ENCODE measurements at places on chromosomes 13 and 19.

- DNase-seq = no peak
Observed at GRCh38 chr19:56834564-56835375, 5.8 kb downstream of the PEG3 start.

- no peak for DNase-seq
Observed at GRCh38 chr19:56108447-56109195, 12.5 kb downstream of the ZNF787 start.

DNA sequence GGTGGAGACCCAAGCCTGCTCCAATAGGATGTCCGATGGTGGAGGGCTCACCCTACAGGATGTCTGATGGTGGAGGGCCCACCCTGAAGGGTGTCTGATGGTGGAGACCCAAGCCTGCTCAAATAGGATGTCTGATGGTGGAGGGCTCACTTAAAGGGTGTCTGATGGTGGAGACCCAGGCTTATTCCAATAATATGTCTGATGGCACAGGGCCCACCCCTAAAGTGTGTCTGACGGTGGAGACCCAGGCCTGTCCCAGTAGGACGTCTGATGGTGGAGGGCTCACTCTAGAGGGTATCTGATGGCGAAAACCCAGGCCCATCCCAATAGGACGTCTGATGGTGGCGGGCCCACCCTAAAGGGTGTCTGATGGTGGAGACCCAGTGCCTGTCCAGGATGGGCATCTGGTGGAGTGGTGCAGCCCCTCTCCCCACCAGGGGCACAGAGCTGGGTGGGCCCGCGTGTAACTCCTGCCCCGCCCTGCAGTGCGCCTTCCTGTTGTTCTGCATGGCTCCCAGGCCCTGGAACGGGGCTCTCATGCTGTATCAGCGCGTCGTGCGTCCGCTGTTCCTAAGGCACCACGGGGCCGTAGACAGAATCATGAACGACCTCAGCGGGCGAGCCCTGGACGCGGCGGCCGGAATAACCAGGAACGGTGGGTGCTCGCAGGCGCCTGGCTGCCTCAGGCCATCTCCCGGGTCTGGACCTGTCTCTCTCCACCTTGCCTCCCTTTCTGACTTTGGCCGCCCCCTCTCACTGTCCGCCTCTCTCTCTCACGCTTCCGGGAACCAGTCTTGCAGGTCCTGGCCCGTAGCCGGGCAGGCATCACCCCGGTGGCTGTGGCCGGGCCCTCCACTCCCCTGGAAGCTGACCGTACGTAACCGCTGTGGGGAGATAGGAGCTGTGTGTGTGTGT, 5.1 kb downstream of the REEP6 start:
- no peak for DNase-seq

DNA sequence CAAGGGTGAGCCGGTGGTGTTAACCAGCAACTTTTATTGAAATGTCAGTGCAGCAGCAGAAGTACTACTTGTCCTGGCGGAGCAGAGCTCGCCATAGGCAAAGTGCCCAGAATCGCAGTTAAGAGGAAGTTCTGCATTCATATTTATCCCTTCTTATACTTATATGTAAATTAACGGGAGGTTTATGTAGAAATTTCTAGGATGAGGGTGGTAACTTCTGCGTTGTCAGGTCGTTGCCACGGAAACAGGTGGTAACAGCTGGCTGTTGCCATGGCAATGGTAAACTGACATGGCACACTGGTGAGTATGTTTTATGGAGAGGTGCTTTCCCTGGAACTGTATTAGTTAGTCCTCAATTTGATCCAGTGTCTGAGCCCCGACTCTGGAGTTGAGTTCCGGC, 2494.9 kb upstream of the PCDH20 start:
- DNase-seq = peak; percentile 46

GRCh38 chr13:19072543-19072942, 109.1 kb downstream of the TUBA3C start:
- DNase-seq = no peak

- no peak for DNase-seq
Observed at GRCh38 chr13:108263621-108264355, 5.7 kb upstream of the TNFSF13B start.

- no peak for DNase-seq
Observed at GRCh38 chr13:79995334-79995733, 345.6 kb downstream of the SPRY2 start.

DNA sequence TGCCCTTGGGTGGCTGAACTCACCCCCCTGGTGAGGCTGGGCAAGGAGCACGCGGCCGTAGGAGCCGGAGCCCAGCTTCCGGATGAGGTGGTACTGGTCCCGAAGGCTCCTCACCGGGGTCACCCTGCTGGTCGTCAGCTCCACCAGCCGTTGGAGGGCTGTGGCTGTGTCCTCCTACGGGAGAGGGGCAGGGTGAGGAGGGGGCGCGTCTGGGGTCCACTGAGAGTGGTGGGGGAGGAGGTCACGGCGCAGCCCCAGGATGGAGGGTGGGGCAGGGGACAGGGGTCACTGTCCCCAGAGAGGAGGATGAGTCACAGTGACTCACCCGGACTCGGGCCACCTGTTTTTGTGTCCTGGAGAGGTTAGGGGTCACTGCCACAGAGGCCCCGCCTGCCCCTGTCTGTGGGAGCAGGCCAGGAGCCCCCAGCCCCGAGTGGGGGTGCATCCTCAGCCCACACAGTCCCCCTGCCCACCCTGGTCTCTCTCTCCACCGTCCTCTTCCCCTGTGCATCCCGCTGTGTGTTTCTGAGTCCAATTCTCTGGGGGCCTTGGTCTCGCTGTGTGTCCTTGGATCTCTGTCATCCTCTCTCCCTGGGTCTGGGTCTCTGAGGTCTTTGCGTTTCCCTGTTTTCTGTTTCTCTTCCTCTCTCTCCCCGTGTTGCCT, 435 bp downstream of the SBK3 start:
- no peak for DNase-seq

DNA sequence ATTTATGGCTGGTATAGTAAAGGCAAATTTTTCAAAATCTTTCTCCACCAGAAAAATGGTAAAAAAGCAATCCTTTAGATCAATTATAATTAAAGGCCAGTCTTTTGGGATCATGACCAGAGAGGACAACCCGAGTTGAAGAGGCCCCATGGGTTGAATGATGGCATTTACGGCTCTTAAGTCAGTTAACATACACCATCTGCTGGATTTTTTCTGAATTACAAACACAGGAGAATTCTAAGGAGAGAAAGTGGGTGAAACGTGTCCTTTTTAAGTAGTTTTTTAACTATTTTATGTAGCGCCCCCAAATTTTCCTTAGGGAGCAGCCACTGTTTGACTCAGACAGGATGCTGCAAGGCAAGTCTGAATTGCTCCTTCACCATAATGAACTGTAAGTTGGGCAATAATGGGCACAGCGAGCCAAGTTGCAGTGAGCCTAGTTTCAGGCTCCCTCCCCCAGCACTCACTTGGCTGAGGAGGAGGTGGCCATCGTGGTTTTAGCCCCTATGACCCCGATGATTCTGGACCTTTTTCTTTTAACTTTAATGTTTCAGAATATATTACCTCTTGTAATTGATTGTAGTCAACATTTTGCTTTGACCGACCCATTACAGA, 13.6 kb upstream of the ZNF611 start:
- DNase-seq = no peak

DNA sequence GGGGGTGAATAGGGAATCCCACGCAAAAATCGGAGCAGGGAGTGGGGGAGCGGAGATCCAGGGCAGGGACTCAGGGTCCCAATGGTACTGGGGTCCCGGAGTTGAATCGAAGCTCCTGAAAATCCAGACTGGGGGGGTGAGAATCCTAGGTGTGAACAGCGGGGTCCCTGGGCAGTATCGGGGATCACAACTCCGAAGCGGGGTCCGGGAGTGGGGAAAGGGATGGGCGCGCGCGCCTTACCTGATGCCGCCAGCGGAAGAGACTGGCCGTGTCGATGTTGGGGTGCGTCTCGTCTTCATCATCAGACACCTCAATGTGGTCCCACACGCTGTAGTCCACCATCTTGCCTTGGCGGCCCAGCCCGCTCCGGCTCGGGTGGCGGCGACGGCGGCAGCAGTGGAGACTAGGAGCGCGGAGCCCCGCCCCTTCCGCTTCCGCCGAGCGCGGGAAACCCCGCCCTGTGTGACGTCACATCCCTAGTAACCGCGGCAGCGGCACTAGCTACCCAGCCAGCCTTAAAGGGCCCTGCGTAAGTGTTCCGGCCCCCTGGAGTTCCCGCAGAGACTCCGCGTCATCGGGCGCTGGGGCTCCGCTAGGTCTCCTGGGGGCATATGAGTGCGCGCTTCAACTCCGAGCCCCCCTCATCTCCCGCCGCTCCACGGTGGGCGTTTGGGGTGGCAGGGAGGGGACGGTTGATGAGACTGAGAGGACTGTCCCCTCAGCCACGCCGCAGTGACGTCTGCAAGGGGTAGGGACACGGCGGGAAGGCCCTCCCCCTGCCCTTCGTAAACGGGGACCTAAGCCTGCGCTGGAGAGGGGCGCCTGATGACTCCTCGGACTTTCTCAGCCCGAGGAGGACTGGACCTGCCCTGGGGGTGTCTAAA, at the start of gene CDC37:
Gene CDC37 (minus strand): TSS at position 406 of the 885 bp plus-strand sequence. CDS start 63 bp downstream, at position 343.
- peak; percentile 98 for DNase-seq

GRCh38 chr19:55251341-55252081, 7.3 kb downstream of the PPP6R1 start:
- no peak for DNase-seq

DNA sequence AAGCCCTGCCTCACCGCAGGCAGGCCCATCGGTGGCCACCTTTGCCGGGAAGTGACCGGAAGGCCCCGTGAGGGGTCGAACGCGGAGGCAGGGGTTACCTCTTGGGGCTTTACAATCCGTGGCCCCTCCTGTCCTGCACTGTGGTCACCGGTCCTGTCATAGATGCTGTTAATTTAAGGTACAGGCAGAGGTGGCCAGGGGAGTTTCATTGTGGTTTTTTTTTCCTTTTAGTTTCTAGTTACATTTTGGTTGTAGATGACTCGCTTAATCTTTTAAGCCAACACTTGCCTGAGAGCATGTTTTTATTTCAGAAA, 13.1 kb downstream of the COMP start:
- no peak for DNase-seq

DNA sequence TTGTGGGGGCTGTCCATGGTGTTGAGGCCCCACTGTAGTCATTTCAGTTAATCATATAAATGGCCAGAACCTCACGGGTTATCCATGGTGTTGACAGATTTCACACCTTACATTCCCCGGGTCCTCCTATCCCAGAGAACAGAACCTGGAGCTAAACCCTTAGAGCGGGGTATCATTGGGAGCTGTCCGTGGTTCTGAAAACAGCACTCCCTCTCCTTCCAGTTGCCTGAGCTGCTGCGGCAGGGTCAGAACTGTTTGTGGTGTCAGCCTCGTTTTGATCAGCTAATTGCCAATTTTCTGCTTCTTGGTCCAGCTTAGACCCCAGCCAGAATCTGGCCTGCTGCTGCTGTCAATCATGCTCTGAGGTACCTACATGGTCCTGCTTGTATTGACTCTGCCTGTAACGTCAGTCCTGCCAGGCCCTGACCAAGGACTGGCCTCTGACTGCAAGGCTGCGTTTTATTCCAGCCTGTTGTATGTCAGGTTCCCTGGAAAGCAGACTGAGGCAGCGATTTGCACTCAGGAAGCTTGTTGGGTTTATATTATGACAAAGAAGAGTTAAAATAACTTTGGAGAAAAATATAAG, 55.8 kb upstream of the KCTD15 start:
- DNase-seq = peak; percentile 81

- DNase-seq = peak; percentile 69
Observed at GRCh38 chr19:17778968-17779929, 15.7 kb upstream of the B3GNT3 start.

DNA sequence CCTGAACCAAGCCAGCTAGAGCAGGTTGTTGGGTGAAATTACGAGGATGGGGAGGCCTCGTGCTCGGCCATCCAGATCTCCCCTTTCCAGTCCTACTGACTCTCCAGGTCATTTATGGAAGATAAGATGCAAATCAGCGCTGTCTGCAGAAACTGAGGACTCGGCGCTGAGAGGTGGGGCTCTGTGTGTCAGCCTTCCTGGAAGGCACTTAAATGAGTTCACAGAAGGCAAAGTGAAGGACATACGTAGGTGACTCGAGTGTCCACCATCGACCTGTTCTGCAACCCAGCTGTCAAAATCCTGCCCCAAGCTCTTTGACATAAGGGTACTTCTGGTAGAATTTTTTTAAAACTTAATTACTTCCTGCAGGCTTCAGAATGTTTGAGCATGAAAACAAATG, 86.4 kb downstream of the RAB20 start:
- no peak for DNase-seq

- DNase-seq = no peak
Observed at GRCh38 chr19:17406887-17407196, 1.4 kb upstream of the BST2 start.

GRCh38 chr13:73922493-73923393, 211.5 kb downstream of the KLF12 start:
- DNase-seq = no peak

DNA sequence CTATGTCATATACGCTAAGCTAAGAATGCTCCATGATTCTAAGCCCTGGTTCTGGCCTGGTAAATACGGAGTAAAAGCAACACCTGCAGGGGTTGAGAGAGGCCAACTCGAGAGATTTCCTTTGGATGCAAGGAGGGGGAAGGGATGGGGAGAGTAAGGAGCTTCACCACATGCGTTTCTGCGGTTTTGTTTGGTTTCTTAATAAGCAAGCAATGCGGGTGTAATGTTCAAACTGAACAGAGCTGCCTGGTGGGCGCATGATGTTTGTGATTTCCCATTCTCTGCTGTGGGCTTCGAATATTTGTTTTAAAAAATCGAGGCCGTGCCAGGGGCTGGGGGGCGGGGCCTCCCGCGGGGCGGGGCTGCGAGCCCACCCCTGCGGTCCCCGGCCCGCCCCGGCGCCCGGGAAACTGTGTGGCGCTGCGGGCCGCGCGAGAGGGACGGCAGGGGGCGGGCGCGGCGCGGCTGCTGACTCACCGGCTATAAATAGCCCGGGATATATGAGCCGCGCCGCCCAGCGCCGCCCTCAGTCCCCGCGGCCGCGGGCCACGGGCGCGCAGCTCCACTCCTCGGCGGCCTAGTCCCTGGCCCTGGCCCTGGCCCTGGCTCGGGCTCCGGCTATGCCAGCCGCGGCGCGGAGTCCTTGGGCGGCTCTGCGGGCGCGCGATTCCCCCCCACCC, 5.1 kb downstream of the BBC3 start:
- DNase-seq = peak; percentile 84

DNA sequence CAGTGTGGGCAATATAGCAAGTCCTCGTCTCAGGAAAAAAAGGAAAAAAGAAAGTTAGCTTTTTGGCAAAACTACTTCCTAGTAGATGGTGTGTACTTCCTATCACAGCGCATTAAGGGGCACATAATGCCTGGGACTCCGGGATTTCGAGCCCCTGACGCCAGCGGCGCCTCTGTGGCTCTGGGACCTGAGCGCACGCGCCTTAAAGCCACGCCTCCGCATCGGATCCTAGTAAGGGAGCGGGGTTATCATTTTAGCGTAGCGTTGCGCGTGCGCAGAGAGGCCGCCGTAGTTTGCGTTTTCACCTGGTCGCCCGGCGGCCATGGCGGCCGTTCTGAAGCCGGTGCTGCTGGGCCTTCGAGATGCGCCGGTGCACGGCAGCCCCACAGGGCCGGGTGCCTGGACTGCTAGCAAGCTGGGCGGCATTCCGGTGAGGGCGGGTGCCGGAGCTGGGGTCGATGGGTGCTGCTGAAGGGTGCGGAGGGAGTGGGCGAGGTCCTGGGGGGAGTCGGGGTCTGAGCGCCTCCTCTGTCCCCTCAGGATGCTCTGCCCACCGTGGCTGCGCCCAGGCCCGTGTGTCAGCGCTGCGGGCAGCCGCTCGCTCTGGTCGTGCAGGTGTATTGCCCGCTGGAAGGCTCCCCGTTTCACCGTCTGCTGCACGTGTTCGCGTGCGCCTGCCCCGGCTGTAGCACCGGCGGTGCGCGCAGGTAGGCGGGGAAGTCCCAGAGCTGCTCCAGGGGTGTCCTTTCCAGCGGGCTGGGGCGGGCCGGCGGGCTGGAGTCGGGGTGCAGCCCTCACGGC, at the start of gene PDCD2L:
Gene PDCD2L (plus strand): TSS at position 291 of the 801 bp plus-strand sequence. CDS start 32 bp downstream, at position 323.
- peak; percentile 96 for DNase-seq

Measured in WTC11 (cell line).